ENCODE measurements at places on chromosomes 5 and 9. TPM values are rescaled to one million over a fixed set of nuclear protein-coding genes. Genes with fewer than 3 reads are reported as not detected.

The PAXX gene
- total RNA-seq: 16.1 TPM

The C9orf153 gene
- 0.50 TPM for total RNA-seq

The ARL15 gene
- total RNA-seq: 40.5 TPM

The SH2D3C gene
- total RNA-seq: not detected

The CER1 gene
- not detected for total RNA-seq
